Vagina (tissue), 2 donors: ENCODE measurements at places on chromosomes 12 and 14.

GRCh38 chr12:131052929-131053328, 99.2 kb downstream of the ADGRD1 start:
- no peak for DNase-seq

DNA sequence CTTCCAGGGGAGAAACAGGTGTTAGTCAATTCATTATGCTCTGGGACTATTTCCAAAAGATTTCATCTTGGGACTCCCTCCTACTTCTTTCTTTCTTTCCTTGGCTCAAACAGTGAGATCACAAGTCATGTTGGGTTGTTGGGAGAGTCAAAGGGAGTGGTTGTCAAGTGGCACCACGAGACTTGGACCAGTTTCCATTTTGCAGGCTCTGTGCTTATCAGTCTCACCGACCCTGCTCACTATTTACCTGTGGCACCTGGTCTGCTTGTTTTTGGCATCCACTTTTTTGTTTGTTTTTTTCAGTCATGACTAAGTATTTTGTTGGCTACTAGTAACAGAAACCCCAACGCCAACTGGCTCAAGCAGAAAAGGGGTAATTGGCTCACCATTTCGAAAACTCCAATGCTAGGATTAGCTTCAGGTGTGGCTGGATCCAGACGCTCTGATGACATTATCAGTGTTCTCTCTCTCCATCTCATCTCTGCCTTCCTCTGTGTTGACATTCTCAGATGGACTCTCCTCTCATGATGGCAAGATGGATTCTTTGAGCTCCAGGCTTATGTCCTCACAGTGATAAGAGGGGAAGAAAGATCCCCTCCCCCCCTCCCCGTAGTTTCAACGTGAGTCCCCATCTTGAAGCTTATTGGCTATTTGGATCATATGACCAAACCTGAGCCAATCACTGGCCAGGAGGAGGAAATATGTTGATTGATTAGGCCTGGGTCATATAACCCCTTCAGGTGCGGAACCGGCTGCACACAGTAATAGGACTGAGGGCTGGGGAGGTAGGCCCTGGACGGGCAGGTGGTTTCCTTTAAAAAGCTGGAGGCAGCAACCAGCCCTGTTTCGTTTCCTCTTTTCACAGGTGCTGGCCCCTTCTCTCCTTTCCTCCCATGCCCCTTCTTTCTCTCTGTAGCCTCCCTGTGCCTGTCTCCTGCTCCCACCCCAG, 84.2 kb downstream of the AACS start:
- DNase-seq, result no peak

DNA sequence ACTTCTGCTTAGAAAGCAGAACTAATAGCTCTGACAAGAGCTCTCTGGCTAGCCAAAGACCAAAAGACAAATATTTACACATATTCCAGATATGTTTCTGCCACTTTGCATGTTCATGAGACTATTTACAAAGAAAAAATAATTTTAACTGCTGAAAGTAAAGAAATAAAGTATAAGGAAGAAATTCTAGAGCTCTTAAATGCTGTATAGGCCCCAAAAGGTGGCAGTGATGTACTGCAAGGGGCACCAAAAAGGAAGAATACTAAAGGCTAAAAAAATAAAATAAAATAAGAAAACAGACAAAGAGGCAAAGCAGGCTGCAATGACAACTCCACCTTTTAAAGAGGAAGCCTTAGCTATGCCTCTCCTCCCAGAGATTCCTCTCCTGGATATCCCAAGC, 23.0 kb downstream of the KLRK1 start:
- no peak for DNase-seq

DNA sequence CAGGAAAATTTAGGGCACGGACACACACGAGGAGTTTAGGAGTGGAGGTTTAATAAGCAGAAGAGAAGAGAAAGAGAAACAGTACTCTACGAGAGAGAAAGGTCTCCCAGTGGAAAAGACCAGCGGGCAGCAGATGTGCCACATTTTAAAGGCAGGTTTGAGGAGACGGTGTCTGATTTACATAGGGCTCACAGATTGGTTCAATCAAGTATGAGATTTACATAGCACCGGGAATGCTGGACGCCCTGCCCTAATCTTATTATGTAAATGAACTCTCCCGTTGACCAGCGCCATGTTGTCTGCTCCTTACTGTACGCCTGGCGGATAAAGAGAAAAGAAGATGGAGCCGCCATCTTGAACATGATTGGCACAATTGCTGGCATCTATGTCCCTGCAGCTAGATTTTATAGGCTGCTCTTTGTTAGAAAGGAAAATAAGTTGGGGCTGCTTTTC, 17.9 kb downstream of the NFKBIA start:
- DNase-seq, result no peak

DNA sequence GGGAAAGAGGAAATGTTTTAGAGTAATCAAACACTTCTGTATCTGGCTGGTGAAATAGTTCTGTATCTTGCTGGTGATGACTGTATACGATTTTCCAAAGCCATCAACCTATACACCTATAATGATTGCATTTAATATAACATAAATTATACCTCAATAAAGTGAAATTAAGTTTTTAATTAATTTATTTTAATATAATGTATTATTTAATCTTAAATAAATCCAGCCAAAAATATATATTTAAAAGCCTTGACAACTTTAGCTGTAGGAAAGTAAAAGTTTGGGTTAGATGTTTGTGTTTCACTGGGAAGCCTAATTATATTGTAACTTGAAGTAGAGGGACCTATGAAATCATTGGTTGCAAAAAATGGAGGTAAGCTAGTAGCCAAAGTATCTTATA, 654.8 kb upstream of the MIS18BP1 start:
- DNase-seq, result no peak

DNA sequence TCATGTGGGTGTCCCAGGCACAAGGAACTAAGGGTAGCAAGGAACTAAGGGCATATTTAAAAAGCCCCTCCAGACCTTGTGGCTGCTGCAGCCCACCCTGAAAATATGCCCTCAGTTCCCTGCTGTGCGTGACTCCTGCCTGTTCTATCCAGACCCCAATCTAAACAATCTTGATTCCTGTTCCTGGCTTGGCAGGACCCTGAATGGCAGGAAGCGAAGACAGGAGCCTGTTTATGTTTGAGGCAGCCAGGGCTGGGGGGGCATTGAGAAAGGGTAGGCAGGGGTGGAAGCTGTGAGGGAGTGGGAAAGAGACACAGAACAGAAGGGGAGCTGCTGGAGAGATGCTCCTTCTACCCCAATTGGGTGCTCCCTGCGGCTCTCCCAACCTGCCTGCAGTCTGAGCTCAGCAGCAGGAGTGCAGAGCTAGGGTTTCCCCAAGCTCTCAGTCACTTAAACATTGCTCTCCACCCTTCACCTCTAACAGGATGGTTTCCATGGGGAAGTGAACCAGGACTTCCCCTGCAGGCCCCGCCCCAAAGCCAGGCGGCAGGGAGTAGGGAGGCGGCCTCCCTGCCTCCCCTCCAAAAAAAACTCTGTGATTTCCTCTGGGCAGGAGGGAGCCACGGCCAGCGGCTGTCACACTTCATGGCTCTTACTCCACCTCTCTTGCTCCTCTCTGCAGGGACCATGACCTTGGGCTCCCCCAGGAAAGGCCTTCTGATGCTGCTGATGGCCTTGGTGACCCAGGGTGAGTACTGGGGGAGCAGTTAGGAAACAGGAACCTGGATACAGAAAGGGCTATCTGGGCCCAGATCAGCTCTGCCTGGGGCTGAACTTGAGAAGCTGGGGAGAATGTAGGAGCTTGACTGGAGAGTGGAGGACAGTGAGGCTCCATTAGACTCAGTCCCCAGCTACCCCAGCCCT, 4.7 kb downstream of the ACVRL1 start:
- no peak for DNase-seq

- no peak for DNase-seq
These were observed 912.3 kb upstream of the SEL1L start for GRCh38 chr14:82445810-82446570.

DNA sequence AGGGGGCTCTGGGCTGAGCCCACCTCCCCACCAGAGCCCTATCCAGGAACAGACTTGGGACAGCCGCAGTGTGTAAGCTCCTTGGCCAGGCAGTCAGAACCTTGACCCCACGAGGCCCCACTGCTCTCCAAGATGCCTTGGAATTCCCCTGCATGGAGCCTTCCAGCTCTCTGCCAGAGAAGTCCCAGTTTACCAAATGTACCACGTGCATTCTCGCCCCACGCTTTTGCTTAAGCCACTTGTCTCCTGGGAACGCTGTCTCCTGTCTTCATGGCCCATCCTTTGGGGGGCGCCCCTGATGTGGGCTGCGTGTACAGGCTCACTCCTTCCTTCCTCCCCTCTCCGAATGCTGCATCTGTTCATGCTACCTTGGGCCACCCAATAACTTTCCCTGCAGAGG, 7.9 kb downstream of the FAIM2 start:
- no peak for DNase-seq

DNA sequence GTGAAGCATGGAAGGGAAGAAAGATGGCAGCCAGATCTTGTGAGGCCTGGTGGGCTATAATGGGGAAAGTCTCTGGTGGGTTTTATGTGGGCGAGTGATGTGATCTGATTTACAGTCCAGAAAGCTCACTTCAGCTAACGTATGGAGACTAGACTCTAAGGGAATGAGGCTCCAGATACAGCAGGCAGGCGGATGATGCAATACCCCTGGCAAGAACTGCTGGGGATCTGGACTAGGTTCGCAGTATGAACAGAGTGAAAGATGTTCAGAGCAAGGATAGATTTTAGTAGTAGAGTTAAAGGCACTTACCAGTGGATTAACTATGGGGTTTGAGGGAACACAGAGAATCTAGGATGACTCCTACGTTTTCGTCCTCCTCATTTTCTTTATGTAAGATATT, 253.1 kb downstream of the ANO2 start:
- no peak for DNase-seq

- no peak for DNase-seq
These were observed 43.4 kb downstream of the RNF34 start for GRCh38 chr12:121443193-121443870.

DNA sequence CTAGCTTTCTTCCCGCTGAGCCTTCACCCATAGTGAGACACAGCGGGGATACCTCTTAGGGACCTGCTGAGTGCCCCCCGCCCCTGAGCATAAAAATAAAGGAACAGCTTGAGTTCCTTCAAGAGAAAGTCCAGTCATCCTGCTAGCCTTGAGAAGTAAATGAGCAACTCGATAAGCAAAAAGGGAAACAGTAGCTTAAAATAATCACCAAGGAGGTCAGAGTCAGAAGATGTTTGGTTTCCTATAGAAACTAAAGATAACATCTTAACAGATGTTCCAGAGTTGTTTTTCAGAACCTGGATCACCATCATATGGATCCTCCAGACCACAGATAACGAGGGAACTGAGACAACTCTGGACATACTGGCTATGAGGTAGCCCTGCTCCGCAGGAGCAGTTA, 94.0 kb downstream of the BCAT1 start:
- no peak for DNase-seq

DNA sequence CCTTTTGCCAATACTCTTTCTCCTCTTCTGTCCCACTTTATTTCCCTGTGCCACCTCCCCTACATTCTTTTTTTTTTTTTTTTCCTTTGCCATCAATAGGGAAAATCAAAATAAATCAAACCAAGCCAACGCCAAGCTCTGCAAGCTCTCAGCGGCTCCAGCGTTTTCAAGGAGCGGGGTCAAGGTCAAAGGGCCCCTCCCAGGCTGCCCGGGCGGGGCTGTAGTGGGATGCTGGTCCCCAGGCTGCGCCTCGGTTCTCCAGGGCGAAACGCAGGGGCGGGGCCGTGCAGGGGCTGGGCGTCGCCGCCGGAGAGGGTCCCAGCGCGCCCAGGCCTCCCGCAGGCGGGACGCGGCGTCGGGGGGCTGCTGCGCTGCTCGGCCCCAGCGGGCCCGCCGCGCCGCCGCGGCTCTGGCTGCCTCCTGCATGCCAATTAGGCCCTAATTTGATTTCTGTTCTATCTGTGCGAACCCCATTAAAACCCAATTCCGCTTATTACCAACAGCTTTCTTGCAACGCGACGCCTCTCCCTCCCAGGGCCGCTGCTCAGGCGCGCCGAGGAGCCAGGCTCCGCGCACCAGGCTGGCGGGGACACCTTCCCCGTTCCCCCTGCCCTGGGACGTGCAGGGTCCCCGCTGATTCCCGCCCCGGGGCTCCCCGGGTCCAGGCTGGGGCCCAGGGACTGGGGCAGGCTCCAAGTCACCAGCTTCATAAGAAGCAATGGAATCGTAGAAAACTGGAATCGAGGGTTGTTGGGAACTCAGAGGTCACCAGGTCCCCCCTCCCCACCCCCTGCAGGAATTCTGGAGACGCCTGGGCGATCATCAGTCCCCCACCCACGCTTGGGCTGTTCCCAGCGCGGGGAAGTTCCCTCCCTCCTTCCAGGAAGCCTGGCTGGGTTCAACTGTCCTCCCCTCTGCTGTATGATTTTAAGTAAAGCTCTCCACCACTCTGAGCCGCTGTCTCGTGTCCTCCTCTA, 50.7 kb upstream of the MAP1LC3B2 start:
- no peak for DNase-seq

- no peak for DNase-seq
These were observed 37.7 kb downstream of the RASAL1 start for GRCh38 chr12:113097716-113098440.

- no peak for DNase-seq
These were observed 3.2 kb downstream of the BIN2 start for GRCh38 chr12:51320695-51321320.
